Esophagus mucosa (tissue), 1 donor: ENCODE measurements at places on chromosomes 11 and 22. TPM values are rescaled to one million over a fixed set of nuclear protein-coding genes. Genes with fewer than 3 reads are reported as not detected.

GRCh38 chr11:19848219-19848618 lies 135.6 kb downstream of the NAV2 start:
- no peak for ATAC-seq

- no peak for ATAC-seq
These were observed 46.6 kb upstream of the RCN1 start for GRCh38 chr11:32044158-32044863.

GRCh38 chr11:66228521-66228920 lies 39.9 kb upstream of the RAB1B start:
- ATAC-seq = no peak

- no peak for ATAC-seq
These were observed 14.7 kb upstream of the CHRNA10 start for GRCh38 chr11:3685923-3686322.

- ATAC-seq = no peak
These were observed 10.9 kb downstream of the CHRM1 start for GRCh38 chr11:62910141-62910882.

DNA sequence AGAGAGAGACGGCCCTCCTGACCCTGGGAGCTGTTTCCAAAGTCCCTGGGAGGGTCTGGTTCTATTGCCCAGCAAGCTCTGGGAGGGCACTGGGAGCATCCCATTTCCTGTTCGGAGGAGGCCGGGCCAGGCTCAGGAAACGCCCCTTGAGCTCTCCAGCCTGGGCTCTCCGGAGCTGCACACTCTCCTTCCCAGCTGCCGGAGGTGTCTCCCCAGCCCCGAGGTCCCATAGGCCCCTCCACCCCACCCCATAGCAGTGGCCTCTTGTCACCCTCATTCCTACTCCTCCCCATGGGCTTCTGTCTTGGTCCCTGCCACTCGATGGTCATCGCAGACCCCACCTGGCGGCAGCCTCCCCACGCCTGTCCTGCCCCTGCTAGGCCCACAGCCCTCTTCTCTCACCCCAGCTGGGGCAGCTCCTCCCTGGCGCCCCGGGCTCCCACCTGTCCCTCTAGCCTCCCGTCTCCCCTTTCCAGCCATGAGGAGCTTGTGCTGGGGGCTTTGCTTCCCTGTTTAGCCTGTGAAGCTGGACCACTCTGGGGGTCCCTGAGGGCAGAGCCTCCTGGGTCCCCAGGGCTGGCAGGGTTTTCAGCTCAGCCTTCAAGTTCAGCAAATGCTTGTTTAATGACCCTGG lies 2.8 kb downstream of the TSPAN32 start:
- ATAC-seq = no peak

GRCh38 chr22:45846952-45847351 lies 130.0 kb downstream of the WNT7B start:
- ATAC-seq = no peak

GRCh38 chr11:221998-222789 lies 13.9 kb downstream of the SIRT3 start:
- no peak for ATAC-seq

GRCh38 chr11:72039031-72039855 lies 40.5 kb downstream of the IL18BP start:
- no peak for ATAC-seq

DNA sequence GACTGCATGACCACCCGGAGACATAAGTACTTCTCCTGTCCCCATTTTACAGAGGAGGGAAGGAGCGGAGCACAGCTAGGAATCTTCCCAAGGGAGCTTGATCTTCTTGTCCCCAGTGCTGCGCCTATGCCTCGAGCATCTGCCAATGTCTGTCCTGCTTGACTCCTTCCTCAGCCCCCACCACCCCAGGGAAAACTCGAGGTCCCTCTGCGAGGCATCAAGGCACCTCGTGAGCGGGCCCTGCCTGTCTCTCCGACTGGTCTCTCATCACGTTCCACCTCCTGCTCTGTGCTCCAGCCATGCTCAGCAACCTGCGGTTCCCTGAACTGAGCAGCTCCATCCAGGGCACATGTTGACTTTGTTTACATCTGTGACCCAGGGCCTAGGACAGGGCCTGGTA lies 2.5 kb downstream of the NCF4 start:
- ATAC-seq = no peak

GRCh38 chr22:28600546-28601143 lies 79.0 kb downstream of the TTC28 start:
- no peak for ATAC-seq

- ATAC-seq = no peak
These were observed 7.3 kb downstream of the ANO9 start for GRCh38 chr11:434496-434895.

DNA sequence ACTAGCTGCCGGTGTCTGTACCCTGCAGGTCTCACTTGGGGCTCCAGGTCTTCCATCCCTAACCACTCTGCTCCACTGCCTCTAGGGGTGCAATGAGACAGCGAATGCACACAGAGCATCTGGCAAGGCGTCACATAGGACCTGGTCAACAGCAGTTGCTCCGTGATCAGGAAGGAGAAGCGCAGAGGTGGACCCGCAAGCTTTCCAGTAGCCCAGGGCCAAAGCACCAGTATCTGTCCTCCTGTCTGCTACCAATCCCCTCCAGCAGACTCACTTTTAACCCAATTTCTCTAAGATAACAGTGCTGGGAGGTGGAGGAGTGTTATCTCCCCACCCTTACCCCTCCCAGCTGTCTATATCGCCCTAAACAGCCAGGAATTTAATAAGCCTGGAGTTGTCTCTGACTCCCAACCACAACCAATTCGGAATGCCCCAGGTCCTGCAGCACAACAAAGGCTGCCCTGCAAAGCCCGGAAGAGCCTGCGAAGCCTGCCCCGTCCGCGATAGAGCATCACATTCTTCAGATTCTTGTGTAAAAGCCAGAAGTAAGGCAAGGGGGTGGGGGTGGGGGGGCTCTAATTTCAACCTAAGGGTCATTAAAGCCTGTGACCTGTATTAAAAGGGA lies 19.3 kb downstream of the MYH9 start:
- ATAC-seq = no peak

GRCh38 chr11:33970984-33971466 lies 79.1 kb upstream of the LMO2 start:
- peak; percentile 83 for ATAC-seq

DNA sequence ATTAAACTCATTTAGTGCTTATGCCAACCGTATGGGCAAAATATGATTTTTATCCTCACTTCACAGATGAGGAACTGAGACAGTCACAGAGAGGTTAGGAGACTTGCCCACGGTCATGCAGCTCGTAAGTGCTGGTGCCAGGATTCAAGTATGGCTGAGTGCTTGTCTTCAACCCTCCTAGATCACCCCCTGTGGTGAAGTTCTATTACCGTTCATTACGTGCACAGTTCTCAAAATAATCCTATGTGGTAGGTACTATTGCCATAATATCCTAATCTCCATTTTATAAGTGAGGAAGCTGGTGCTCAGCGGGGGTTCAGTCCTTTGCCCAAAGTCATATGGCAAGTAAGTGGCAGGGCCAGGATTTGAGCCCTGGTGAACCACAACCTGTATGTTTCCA lies 1.5 kb downstream of the MIEF1 start:
- ATAC-seq = no peak

GRCh38 chr22:29388759-29389090 lies 355 bp upstream of the AP1B1 start:
- peak; percentile 1 for ATAC-seq

DNA sequence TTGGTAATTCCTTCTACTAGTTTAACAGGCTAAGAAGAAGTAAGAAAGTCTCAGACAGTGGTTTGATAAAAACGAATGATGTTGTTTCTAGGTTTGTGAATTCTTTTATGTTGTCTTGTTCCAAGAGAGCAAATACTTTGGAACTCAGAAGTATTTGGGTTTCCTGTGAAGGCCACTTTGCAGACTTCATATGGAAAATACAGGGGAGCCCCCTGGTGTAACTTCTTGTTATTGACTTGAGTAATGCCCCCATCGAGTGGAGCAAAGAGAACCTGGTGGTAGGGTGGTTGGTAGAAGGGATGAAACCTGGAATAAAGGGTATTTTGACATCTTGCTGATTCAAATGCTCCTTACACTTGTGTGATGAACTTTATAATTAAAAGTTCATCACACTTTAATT lies 40.0 kb upstream of the PTH start:
- no peak for ATAC-seq

DNA sequence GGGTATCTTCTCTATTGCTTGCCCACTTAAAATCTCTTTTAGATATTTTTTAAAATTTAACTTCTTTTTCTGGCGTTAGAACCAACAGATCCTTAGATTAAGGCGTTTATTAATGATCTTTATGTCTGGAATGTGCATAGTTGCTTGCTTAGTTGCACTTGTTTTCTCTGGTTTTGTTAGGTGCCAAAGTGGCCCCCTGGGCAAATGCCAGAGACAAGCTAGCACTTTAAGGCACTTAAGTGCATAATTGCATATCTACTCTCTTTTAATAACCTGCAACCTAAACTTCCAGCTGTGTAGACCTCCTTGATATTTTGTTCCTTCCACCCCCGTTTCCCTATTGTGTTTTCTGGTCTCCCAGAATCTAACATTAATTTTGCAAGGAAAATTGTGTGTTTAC lies 3.3 kb downstream of the RBM4 start:
- no peak for ATAC-seq

- no peak for ATAC-seq
These were observed 19.0 kb upstream of the STK33 start for GRCh38 chr11:8613036-8613435.

GRCh38 chr22:30878516-30879414 lies 89.8 kb downstream of the MORC2 start:
- no peak for ATAC-seq

GRCh38 chr11:131463162-131463561 lies 92.7 kb downstream of the NTM start:
- no peak for ATAC-seq

GRCh38 chr22:27377501-27378295 lies 423.9 kb downstream of the MN1 start:
- ATAC-seq = peak; percentile 95

- peak; percentile 93 for ATAC-seq
These were observed 70.8 kb downstream of the BLID start for GRCh38 chr11:122045181-122045586.

DNA sequence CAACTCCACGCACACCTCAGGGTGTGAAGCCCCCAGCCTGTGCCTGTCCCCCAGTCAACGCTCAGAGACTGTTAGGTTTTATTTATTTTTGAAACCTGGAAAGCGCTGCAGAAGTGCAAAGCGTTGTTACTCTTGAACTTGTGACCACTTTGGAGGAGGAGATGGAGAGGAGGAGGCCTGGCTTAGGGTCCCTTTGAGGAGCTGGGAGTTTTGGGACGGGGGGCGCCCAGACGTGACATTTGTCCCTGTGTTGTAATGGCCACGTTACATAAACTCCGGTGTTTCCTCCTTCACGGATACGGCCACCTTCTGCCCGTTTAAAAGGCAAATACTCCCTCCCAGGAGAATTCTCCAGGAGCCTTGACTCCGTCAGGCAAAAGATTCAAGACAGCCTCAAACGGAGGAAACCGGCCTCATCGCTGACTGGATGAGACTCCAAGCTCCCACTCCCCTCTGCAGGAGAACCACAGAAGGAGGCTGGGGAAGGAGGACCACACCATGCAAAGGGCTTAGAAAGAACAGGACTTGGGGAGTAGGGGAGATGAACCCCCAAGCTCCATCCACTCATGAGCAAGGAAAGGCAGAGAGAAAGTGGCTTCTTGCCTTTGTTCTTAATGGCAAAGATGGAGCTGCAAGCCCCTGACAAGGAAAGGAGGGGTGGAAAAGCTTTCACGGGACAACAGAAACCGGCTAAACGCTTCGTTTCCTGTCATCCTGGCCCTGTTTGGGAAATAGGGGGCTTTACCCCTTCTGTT lies 630 bp downstream of the PIK3IP1 start:
- no peak for ATAC-seq

GRCh38 chr22:45422237-45422983 lies 8.9 kb downstream of the RIBC2 start:
- no peak for ATAC-seq

DNA sequence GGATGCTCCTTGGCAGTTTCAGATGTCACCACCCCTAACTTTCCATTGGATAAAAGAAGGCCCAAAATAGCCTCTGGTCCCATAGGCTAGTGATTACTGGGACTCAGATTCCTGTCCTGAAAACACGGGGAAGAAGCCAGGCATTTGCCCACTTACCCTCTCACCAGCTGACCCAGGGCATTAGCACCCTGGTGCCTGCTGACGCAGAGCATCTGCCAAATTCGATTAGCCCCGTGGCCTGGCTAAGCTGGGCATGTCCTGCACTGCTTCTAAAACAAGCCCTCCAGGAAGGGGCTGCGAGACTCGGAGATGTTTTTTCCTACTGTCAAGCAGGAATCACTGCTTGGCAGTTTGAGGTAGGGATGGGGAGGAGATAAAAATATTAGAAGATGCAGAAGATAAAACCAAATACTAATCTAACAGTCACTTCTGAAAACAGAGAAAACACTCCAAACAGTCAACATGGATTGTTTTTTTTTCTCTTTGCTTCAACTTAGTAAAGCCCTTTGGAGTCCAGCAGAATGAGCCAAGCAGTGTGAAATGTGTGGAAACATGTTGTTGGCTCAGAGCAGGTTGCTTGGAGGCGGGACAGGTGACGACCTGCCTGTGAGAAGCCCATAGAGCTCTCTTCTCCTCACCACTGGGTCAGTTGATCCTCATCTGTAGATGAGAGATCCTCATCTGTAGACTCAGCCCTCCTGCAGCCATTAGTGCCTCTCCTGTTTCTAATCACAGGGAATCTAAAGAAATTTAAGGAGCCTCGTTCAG lies 54.0 kb downstream of the BDNF start:
- ATAC-seq = peak; percentile 68

- no peak for ATAC-seq
These were observed 13.4 kb downstream of the MUC6 start for GRCh38 chr11:1022908-1023810.

MS4A4E gene
- 0.64 TPM for total RNA-seq

OPCML gene
- not detected for total RNA-seq

APOL5 gene
- not detected for total RNA-seq

SLC35E4 gene
- 2.0 TPM for total RNA-seq

OR8D2 gene
- total RNA-seq = not detected

SEC14L2 gene
- total RNA-seq = 19.9 TPM

KDM2A gene
- 67.2 TPM for total RNA-seq

OR52N4 gene
- not detected for total RNA-seq

MRTFA gene
- 19.4 TPM for total RNA-seq

CCDC73 gene
- 0.40 TPM for total RNA-seq

CREB3L1 gene
- 0.64 TPM for total RNA-seq

FAM83F gene
- 50.7 TPM for total RNA-seq

MISFA gene
- total RNA-seq = 2.6 TPM

VPS37C gene
- 13.4 TPM for total RNA-seq

SCGB1A1 gene
- total RNA-seq = 0.48 TPM

GGTLC2 gene
- total RNA-seq = not detected

ARHGAP20 gene
- total RNA-seq = 2.6 TPM

SLC22A9 gene
- not detected for total RNA-seq
